CD4-positive, alpha-beta T cell (primary cell): ENCODE measurements at places on chromosomes 5 and 9.

DNA sequence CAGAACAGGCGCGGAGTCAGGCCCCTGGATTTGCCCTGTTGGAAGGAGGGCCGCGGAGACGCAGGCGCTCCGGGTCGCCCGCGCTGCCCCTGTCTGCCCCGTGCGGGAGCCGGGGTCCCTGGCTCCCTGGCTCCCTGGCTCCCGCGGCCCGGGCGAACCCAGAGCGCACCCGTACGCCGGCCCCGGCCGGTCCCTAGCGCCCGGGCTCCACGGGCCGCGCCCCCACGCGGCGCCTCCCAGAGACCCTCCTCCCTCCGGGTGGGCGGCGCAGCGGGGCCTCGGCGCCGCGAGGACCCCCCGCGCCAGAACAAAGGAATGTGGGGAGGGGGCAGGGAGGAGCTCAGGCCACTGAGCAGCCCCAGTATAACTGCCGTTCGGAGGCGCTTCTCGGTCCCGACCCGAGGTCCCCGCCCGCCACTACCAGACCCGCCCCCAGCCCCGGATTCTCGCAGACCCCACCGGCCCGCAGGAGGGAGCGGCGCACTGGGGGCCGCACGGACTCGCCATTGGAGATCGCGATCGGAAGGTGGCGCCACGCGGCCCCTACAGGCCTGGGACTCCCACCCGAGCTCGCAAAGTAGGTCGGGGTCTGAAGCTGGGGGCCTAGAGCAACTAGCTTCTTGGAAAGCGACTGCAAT, 2.4 kb downstream of the NFIL3 start:
- DNase-seq: no peak

DNA sequence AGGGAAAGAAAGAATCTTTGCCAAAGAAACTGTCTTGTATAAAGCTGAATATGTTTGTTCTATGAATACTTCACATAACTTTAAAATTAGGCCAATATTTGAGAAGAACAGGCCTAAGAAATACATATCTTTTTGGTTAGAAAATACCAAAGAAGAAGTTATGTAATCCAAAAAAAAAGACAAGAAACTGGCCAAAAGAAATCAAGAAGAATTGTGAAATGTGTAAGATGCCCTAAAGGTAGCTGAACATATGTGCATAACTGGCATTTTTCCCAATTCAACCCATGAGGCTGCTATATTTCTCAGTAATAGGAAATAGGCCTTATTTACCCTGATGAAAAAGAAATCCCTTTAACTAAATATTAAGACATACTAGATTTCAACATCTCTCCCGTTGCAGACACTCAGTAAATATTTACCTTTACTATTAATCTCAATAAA, 290.0 kb downstream of the CETN3 start:
- DNase-seq: no peak

DNA sequence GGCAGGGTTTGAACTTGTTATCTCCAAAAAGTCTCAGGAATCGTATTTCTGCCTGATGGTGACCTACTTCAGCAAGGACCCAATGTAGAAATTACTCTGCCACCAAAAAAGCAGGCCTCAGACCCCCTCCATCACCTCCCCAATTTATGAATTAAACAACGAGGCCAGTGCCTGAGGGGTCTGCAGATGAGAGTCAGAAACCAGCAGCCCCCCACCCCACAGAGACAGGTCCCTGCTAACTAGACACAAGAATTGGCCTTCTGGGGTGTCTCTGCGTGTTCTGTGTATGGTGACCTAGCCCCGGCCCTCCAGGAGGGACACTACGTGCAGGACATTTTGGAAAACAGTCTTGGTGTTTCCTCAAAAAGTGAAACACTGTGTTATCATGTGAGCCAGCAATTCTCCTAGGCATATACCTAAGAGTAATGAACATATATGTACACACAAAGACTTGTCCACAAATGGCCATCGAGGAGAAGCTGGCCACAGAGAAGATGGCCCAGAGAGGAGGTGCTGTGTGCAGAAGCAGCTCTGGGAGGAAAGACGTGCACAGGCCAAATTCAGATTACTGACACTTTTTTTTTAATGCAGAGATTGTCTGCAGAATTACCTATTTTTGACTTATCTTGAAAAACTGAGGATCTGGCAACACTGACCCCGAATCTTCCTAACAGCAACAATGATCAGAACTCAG, 93.8 kb downstream of the ADAMTS2 start:
- DNase-seq: no peak

DNA sequence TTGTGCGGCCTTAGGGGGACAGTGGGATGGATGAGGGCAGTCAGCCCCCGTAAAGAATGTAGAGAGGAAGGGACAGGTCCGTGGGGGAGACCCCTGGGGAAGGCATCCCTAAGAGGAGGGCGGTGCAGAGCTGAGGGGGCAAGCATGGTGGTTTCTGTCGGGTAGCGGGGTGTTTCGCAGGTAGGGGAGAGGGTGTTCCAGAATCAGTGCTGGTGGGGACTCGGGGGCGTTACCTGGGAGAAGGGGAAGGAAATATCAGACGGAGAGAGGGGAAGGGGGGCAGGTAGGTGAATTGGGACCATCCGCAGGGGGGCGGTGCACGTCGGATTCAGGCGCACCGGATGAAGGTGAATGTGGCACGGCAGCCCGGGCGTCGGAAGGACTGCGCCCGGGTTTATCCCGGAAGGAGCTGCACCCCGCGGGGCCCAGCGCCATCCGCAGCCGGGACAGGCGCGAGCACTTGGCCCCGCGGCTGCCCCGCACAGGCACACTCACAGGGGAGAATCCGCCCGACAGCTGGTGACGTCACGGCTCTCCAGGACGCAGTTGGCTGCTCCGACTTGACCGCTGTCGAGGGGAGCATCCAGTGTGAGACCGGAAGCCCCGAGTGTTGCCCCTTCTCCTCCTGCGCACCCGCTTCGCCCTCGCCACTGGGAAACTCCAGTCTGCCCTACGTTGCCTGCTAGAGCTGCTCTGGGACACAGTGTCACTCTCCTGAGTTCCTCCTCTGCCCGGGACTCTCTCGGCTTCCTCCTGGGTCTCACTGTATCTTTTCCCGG, 1.3 kb downstream of the CD72 start:
- DNase-seq: peak; percentile 63

GRCh38 chr9:20065046-20065445, 276.2 kb upstream of the SLC24A2 start:
- DNase-seq: no peak

- DNase-seq: no peak
These were observed 65.0 kb upstream of the GGTA1 start for GRCh38 chr9:121564504-121565260.

GRCh38 chr5:127938746-127939145, 144.8 kb upstream of the SLC12A2 start:
- DNase-seq: no peak

DNA sequence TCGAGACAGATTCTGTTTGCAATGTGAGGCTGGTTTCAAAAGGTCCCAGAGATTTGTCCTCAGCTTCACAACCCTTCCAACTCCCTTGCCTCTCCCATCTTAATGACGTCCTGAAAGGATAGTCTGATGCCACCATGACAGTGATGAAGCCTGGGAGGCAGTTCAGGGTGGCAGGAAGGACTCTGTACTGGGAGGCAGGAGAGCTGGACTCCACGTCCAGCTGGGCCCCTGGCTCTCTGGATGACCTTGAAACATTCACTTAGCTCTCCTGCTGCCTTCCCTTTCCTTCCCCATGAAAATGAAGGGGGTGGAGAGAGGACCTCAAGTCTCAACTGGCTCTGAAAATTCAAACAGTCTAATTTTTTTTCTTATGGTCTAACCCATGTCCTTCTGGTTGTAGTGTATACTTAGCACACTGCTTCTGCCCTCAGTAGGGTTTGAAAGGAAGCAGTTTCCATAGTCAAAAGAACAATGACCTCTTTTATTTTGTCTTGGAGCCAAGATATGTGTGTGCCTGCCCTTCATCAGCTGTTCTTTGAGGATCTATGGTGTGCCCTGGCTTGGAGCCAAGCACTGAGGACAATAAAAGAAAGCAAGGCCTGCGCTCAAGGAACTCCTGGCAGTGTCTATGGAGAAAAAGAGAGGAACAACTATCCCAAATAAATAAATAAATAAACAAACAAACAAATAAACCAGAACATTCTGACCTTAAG, 188.3 kb downstream of the GRIA1 start:
- no peak for DNase-seq

DNA sequence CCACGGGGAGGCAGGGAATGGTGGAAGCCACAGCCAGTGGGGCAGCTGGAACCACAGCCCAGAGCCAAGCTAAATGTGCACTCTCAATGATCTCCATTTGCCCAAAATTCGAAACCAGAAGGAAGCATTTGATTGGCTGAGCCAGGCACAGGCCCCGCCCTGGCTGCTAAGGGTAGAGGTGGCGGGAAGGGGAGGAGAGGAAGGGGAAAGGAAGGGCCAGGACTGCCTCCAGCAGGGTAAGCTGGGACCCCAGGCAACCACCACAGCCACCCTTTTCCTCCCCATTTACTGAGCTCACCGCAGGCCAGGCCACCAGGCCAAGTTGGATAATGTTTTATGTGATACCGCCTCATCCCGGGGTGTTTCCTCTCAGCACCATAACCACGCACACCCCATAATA, 100.3 kb upstream of the RAPGEF1 start:
- no peak for DNase-seq

GRCh38 chr9:132857031-132857430, 21.1 kb downstream of the AK8 start:
- DNase-seq: no peak

DNA sequence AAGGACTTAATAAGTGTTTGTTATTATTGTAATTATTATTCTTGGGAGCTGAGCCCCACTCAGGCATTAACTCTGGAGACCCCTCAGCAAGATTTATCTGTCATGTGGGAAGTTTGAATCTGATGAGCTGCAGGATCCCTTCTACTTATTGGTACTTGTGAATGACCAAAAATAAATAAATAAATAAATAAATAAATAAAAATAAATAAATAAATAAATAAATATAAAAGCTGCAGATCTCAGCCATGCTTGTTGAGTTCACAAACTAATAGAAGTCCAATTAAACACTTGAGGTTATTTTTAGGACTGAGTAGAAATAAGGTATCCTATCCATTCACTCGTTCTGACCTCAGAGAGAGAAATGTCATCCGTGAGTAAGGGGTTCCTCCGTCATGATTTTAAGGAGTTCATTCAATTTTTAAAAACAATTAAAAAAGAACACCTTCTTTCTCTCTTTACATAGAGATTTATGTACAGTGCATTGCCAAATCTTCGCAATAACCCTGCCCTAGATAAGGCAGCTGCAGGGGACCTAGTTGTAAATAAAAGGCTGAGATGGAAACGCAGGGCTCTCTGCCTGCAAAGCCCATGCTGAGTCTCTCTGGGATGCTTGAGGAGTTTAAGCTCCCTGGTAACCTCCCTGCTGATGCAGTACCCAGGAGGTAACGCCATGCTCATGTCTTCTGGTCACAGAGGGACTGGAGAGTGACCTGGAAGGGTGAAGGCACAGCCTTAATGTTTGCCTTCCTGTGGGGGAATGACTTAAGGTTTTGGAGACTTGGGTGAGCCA, 1.2 kb downstream of the EFCAB9 start:
- no peak for DNase-seq

DNA sequence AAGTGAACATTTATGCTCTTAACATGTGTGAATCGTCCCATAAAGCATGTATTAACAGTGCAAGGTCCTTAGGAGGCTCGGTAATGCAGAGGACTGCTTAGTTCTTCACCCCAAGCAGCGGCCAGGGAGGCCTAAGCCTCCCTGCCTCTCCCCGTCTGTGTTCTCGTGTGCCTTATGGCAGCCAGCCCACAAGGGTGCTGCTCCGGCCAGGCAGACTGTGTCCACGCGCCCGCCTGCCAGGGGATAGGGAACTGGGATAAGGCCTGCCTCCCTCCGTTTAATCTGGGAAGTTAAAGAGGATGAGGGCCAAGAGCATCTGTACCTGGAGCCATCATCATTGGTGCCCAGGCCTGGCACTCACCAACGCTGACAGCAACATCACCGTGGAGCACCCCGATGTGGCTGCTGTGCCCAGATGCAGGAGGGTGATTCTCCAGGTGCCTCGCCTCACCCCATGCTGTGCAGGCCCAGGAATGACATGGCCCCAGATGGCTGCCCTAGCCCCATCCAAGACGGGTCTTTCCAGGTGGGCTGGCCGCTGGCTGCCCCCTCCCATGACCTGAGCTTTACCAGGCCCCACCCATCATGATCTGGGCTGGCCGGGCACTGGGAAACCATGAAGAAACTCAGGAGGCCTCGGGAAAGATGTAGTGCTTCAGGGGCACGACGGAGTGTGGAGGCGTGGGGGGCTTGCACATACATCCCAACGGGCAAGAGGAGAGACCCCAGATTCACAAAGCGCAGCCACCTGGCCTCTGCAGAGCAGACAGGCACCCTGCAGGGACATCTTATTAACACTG, 35.6 kb upstream of the SUSD3 start:
- no peak for DNase-seq

DNA sequence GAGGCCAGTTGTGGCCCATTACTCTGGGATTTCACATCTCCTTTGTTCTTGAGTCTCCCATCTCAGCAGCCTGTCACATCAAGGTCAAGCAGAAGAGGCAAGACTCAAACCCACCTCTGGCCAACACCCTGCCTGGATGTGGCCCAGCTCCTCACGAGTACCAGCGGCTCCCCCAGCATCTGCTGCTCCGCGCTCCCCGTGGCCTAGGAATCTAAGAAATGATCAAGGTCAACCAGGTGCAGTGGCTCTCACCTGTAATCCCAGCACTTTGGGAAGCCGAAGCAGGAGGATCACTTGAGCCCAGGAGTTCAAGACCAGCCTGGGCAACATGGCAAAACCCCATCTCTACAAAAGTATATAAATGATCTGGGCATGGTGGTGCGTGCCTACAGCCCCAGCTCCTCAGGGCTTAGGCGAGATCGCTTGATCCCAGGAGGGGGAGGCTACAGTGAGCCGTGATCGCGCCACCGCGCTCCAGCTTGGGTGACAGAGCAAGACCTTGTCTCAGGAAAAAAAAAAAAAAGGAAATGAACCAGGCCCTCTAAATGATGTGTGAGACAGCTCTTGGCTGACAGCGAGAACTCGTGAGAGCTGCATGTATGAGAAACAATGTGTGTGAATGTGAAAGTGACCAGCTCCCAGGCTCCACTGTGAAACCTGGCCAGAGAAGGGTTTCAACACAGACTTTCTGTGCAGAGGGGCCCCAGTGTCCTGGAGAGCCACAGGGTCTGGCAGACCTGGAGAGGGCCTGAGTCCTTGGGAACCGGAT, 61.6 kb upstream of the ANGPTL2 start:
- DNase-seq: no peak

GRCh38 chr5:172493002-172493401, 38.7 kb upstream of the SH3PXD2B start:
- DNase-seq: no peak

DNA sequence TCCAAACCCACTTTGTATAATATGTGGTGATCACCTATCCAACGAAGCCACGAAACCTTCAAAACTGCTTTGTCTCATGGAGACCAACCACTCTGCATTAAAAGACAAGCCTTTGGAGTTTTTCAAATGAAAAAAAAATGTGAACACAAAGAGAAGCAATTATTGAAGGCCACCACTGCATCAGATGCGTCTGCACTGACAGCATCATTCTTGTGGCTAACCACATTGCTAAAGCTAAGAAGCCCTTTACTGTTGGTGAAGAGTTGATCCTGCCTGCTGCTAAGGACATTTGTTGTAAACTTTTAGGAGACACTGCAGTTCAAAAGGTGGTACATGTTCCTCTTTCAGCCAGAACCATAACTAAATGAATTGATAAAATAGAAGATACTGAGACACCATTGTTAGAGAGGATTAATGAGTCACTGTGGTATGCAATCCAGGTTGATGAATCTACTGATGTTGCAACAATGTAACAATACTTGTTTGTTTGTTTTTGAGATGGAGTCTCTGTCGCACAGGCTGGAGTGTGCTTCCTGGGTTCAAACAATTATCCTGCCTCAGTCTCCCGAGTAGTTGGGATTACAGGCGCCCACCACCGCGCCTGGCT, 45.4 kb downstream of the TAF11L14 start:
- DNase-seq: no peak

- DNase-seq: no peak
These were observed 567.1 kb downstream of the CSNK1G3 start for GRCh38 chr5:124079062-124079461.
